ENCODE measurements at places on chromosomes 1 and 21.

DNA sequence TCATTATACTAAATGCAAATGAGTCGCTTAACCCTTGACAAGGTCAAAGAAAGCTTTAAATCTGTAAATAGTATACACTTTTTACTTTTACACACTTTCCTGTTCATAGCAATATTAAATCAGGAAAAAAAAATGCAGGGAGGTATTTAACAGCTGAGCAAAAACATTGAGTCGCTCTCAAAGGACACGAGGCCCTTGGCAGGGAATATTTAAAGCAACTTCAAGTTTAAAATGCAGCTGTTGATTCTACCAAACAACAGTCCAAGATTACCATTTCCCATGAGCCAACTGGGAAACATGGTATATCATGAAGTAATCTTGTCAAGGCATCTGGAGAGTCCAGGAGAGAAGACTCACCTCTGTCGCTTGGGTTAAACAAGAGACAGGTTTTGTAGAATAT lies 62.7 kb downstream of the CAPN2 start:
- DNase-seq, result no peak

GRCh38 chr1:173258479-173259264 lies 51.5 kb upstream of the TNFSF4 start:
- DNase-seq, result peak; percentile 4

DNA sequence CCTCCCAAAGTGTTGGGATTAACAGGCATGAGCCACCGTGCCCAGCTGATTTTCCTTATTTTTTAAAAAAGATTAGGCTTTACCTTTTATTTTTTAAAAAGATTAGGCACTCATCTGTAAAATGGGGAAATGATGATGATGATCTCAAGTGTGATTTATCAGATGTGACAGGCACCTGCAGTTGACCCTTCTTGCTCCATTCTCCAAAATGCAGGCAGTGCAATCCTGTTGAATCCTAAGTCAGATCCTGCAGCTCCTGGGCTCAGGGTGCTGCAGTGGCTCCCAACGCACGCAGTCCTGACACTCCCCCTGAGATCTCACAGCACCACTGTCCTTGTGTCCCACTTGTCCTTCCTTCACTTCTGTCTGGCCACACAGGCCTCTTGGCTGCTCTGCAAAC lies 257.3 kb upstream of the KAZN start:
- no peak for DNase-seq

DNA sequence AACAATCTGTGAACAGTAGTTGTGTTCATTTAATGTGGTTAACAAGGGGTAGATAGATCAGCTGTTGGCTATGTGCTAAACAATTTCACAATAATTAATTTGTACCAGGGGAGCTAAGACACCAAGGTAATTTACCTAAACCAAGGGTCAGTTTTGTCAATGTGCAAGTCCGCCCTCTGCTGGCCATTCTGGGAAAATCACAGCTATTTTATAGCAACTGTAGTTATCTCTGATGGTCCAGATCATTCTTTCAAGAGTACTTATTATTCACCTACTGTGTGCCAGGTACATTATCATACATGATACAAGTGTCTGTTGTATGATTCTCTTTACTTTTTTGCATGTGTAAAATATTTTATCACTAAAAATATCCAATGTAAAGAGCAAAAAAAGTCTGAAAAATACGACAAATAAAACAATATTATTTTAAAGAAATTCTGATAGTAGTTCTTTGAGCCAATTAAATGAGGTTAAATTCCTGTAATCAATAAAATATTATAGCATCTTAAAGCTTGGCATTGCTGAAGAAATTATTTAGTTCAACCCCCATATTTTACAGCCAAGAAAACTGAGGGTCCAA lies 312.3 kb upstream of the FAM78B start:
- peak; percentile 67 for DNase-seq

DNA sequence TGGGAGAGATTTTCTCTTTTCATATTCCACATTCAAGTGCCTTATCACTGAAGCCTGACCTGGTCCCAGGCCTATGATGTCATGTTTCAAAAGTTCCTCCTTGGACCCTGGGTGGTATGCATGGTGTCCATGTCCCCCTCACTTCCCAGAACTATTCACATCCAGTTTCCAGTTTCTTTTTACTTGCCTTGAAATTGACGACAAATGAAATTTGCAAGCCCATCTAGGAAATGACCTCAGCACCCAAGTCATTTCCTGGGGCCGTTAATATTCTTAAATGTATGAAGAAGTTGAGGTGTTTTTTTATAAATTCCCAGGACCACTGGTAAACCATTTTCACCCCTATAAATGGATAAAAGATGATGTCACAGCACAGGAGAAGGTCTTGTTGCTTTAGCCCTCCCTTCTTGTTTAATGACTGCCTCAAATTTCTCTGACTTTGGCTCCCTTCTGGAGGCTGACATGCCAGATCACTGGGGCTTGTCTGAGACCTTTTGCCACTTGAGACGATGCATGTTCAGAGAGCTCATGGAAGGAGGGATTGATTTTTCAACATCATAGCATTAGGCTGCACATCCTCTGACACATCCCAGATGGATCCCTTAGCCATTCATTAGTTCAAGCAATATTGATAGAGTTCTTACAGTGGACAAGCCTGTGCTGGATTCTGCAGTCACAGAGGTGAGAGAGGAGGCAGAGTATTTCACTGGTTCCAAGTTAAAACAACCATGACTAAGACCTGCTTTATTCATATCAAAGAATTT lies 221.3 kb downstream of the PLPP3 start:
- no peak for DNase-seq
